ENCODE measurements at places on chromosomes 11 and 22.

- peak; percentile 80 for DNase-seq
Observed at GRCh38 chr11:110715541-110715940, 3.3 kb upstream of the ARHGAP20 start.

DNA sequence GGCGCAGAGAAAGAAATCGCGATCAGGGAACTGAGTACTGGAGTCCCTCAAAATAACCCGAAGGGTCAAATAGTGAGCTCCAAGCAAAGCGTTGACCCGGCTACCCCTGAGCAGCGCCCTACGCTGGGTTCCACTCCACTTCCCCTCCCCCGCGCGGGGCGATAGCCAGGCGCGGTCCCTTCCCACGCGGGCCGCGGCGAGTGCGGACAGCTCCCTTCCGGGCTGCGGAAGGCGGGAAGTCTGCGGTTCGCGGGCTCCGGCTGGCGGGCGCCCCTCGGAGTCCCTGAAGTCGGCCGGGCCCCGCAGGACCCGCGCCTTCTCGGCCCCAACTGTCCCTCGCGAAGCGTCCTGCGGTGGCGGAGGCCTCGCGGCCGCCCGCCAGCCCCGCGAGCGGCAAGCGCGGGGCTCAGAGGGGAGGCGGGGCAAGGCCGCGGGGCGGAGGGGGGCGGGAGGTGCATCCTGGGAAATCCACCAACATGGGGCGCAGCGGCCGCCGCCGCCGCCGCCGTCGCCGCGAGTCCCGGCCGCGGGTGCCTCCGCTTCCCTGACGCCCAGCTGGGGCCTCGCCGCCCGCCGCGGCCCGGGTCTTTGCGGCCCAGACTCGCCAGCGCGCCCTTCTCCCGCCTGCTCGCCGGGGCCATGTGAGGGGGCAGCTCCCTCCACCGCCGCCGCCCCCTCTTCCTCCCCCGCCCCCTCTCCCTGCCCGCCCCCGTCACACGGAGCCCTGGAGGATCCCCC lies at the start of gene QSER1:
Gene QSER1 (plus strand): TSS at position 457 of the 738 bp plus-strand sequence. CDS start 315 bp downstream, outside the sequence.
- peak; percentile 67 for DNase-seq

DNA sequence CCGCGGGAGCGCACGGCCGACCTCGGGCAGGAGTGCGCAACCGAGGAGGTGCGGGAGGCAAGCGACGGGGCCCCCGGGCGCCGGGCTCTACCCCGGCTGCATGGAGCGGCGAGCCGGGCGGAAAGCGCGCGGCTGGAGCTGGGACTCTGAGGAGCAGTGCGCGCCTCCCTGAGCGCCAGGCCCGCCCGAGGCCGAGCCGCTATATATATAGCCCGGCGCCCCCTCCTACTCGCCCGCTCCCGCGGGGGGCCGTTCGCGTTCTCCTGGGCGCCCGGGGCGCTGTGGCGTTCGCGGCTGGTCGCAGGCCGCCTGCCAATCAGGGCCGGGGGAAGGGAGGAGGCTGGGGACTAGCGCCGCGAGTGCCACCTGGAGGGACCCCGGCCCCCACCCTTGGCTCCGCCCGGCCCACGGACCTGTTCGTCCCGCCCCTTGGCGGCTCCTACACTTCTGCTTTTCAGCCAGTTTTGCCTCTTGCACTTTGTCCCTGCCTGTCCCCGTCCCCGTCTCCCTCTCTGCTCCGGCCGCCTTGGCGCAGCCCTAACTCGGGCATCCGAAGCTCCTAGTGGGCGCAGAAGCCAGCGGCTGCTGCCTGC lies at the start of gene FGF4:
Gene FGF4 (minus strand): TSS at position 179 of the 593 bp plus-strand sequence. CDS start 257 bp downstream, outside the sequence.
- DNase-seq, result no peak

GRCh38 chr11:30710221-30710620 lies 124.1 kb upstream of the MPPED2 start:
- no peak for DNase-seq

- no peak for DNase-seq
Observed at GRCh38 chr11:129779342-129779741, 36.3 kb upstream of the TMEM45B start.

- DNase-seq, result no peak
Observed at GRCh38 chr11:18145025-18145424, 12.7 kb downstream of the MRGPRX3 start.

GRCh38 chr22:31346255-31346732 lies at the start of gene PATZ1:
TSS of gene PATZ1 (minus strand) at chr22:31346346. CDS start at chr22:31345602, 744 bp downstream.
- DNase-seq, result peak; percentile 78

- peak; percentile 48 for DNase-seq
Observed at GRCh38 chr11:111602865-111603610, 789 bp downstream of the SIK2 start.

DNA sequence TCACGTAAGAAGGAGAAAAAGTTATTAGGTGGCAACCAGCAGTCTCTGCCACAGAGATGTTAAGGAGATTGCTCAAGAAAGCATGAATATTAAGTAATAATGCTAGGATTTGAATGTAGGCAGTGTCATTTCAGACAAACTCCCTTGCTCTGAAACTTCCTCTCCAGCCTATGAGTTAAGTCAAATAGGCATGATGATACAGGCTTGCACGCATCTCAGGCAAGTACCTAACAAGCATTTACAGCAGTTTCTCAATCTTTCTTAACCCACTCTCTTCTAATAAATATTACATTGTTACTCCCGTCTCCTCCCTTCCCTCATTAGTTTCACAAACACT lies 72.7 kb downstream of the RAB38 start:
- DNase-seq, result no peak

GRCh38 chr11:75214843-75215242 lies 25.7 kb upstream of the TPBGL start:
- no peak for DNase-seq

DNA sequence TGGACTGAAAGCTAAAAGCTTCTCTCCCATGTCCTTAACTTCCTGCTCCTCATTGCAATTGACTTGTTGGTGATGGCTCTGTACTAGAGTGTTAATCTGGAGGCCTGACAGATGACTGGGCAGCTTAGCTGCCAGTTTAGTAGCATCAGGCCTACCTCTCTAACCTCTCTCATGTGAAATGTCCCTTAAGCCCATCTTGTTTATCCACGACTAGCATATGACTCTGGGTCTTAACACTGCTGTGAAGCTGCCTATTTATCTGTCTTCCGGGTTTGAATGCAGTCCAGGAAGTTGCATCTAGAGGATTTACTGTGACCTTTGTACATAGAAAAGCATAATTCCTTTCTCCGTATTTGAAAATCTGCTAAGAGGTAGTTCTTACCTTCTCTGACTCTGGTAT lies 85.3 kb upstream of the HORMAD2 start:
- peak; percentile 52 for DNase-seq

Measured in EH (cell line).